ENCODE measurements at places on chromosomes 2 and 18. TPM values are rescaled to one million over a fixed set of nuclear protein-coding genes. Genes with fewer than 3 reads are reported as not detected.

The FSHR gene
- polyA plus RNA-seq = not detected

The PARD3B gene
- 1.1 TPM for polyA plus RNA-seq

The HOXD12 gene
- not detected for polyA plus RNA-seq

The MYO3B gene
- polyA plus RNA-seq = not detected

The TMEM169 gene
- 0.08 TPM for polyA plus RNA-seq

GRCh38 chr2:166773308-166773949 lies 114.9 kb upstream of the XIRP2 start:
- DNase-seq = no peak

- DNase-seq = no peak
Measured at GRCh38 chr18:59127047-59127446, 12.6 kb upstream of the SEC11C start.

GRCh38 chr2:96942907-96943632 lies 43.3 kb downstream of the FAM178B start:
- no peak for DNase-seq

DNA sequence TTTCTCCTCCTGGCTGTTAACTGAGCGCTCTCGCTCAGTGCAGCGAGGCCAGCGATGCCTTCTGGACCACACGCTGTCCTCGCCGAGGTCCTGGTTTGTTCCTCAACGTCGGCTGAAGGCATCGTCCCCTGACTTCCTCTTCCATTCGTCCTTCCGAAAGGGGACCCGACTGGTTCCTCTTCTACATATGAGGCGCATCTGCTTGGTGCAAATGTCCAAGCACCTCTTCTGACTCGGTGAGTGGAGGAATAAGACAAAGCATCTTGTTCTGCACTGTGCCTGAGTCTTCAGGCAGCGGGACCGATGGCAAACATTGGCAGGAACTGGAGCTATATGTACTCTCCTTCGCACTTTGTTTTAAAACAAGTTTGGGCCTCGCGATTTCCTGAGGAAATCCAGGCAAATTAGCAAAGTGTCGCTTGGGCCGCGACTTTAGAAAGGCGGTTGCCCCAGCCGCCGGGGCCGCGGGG lies 621 bp upstream of the KCNS3 start:
- no peak for DNase-seq

DNA sequence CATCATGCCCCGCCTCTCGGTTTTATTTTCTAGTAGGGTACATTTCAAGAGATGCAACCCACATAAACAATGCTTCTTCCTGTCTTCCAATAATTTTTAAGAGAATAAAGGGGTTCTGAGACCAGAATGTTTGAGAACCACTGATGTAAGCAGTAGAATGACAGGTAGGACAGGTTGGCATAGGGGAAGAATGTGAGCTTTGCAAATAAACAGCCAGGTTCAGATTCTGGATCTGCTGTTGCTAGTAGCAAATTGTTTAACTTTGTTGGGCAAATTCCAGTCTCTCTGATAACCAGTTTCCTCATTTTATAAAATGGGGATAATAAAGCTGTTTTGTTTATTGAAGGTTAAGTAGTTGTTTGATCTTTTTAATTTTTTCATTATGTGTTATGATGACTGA lies 32.8 kb downstream of the SOCS6 start:
- DNase-seq = no peak

DNA sequence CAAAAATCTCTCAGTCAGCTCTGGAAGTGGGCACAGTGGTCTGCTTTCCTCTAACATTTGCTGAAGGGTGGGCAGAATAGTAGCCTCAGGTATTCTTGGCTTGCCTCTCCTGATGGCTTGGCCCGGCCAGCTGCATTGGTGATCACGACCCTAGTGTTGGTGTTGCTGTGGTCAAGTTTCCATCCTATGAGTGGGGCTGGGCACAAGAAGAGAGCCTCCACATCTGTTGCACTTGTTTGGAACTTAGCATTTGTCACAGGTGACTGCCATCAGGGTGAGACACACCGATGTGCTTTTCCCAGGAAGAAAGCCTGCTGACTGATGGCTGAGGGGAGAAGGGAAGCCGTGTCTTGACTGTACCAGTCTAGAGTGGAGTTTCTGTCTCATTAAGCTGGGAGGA lies 33.1 kb upstream of the SNORC start:
- DNase-seq = no peak

- DNase-seq = no peak
Measured at GRCh38 chr18:58501066-58501896, 127.6 kb downstream of the ALPK2 start.

DNA sequence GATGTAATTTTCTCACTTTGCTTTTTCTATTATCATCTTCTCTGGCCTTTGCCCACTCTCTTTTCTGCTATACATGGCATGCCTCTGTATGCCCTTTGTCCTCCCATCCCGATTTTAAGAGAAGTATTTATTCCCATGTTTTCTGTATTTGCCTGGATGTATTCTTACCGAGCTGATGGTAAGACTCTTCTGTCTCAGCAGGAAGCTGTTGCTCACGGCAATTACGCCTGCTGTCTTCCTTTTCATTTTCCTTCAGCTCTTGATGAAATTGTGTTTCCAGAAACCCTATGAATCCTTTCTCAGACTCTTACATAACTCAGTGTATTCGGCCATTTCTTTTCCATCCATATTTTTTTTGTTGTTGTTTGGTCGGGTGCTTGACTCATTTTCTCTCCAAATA lies 121.6 kb downstream of the SP3 start:
- no peak for DNase-seq

DNA sequence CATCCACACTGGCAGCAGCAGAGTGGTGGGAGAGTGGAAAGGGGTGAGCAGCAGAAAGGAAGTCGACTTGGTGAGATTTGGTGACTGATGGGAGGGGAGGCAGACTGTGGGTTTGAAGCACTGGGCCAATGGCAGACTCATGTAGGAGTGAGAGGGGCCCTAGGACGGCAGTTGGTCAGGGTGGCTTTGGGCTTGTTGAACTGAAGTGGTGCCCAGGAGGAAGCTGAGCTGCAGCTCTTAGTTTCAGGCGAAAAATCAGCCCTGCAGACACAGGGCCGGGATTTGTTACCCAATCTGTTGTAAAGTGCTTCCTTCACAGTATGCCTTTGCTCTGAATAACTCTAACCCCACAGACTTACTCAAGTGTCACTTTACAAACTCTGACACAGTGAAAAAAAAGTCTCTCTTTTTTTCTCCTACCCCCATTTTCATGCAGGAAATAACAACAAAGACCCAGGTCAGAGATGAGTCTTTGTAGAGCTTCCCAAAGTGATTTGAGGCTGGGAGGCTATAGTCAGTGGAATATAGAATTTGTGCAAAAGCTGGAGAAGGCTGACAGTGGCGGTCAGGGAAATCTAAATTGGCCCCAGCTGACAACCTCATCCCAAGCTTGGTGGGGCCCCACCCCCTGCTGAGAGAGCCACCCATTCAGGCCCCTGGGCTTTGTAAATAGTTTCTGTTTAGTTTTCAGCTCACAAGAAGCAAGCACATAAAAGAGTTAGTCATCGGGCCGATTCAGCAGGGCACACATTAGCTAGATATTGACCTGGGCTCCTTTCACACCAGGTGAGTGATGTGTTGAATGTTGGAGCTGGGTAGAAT lies 226.9 kb downstream of the VAPA start:
- no peak for DNase-seq

DNA sequence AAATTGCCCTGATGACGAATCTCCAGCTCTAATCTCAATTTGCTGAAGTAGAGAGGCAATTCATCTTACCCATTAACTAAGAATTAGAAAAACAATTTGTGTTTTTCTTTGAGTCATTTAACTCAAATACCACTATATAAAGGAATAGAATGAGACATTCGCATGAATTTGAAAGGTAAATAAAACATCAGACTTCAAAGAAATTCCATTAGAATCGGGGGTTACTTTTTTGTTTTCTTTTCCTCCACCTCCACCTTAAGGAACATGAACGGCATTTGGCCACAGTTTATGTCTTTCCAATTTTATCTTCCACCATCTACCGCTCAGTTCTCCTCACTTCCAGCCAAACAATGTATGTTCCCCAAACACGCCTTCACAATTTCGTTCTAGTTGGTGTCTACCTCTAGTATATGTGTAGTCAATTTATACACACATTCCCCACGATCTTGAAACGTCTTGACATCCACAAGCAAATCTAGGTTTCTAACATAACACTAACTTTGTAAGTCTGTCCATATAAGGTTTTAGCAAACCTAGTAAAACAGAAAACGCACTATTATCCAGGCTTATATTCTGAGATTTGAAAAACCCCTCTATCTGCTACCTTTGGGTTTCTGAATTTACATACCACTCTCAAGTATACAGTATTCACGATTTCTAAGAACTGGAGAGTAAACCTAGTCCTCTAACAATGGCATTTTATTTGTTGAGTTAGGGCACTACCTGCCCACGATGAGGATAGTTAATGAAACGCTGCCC lies 1.2 kb upstream of the SMCHD1 start:
- DNase-seq = no peak

DNA sequence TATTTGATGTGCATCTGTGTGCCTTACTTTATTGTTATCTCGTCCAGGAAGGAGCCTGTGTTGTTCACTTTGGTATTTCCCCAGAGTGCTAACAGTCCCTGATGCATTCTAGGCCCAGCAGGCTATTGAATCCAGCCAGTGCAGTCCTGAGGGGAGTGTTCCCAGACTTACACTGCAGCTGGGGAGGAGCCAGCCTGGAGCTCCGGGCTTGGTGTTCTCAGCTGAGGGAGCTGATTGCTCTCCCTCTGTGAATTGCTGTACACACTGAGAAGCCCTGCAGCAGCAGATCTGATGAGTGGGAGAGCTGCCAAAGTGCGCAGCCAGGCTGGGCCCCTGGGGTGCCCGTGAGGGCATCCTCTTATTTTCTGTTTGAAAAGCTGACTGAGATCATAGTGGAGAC lies 159.2 kb downstream of the GALNT3 start:
- no peak for DNase-seq

- no peak for DNase-seq
Measured at GRCh38 chr2:39615675-39616074, 50.0 kb upstream of the TMEM178A start.

- DNase-seq = no peak
Measured at GRCh38 chr2:169348321-169349024, 13.9 kb downstream of the LRP2 start.

GRCh38 chr2:7722212-7722910 lies 805.1 kb downstream of the RNF144A start:
- no peak for DNase-seq

Data from psoas muscle (tissue), 8 donors.